ENCODE measurements at places on chromosomes 16 and 17.

DNA sequence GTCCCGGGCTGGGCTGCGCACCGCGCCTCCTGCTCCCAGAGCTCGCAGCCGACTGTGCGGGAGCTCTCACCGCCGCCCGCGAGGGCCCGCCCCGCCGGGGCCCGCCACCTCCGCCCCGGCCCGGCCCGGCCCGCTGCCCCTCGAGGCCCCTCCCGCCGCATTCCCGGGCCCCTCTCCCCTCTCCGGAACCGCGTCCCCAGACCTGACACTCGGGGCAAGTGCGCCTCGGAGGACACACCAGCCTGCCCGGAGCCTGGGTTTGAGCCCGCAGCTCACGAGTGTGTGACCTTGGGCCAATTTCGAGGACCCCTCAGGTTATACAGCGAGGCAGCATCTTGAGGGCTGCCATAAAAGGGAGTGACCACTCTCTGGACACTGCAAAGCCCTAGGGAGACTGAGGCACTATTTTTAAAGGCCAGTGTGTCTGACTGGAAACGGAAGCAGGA, 2.0 kb upstream of the GRIN2C start:
- DNase-seq = no peak

GRCh38 chr17:27449541-27449940, 6.7 kb upstream of the KSR1 start:
- no peak for DNase-seq

DNA sequence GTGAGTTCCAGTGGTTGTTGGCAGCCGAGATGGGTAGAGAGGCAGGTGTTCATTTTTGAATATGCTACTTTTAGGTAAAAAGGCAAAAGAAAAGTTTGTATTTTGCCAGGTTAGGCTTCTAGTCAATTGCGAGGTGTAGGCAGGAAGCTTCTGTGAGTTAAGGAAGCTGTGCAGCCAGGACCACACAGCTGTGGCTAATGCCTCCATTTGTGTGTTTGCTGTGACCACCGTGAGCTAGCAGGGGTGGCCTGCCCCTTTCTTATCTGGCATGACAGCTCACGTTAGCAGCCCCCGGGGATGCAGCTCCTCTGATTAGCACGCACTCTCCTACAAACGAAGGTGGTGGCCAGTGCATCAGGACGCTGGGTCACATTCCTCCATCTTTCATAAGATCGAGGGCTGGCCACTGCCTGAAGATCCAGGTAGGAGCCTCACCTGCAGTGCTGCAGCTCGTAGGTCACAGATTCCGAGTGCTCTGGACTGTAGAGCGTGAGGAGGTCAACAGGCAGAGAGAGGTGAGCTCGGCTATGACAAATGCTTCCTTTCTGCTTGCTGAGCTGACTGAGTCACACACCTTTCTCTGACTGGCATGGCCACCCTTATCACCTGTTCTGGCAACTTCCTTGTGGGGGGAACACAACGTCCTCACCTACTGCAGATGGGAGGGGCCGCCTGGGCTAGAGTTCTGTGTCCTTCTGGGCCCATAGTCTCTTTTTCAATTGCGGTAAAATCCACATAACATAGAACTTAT, 244.4 kb downstream of the HS3ST3B1 start:
- DNase-seq = no peak

DNA sequence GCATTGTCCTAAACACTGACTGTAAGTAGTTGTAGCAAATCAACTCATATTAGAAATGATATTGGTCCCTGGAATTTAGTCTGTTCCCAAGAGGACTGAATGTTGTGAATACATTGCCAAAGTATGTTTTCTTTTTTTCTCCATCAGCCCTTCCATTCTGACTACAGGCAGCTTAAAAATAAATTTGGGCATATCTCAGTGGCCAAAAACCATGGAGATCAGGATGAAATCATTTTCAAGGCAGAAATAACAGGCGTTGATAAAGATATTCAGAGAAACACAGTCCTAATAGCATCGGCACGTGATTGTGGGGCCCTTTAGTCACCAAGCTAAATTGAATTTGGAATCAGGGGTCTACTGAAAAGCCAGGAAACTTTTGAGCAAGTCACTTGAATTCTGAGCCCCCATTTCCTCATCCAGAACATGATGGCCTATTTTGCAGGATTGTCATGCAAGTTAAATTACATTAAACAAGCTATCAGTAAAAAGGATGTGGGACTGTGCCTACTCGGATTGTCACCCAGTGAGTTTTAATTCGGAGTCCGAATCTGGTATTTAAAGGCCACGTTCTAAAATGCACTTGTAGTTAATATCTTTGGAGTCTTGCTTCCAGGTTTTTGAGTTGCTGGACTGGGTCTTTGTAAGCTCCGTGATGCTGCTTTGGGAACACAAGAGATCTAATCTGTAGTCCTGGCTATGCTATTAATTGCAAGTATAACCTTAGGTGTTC, 17.1 kb downstream of the HLF start:
- DNase-seq = no peak

- no peak for DNase-seq
These were observed 180.8 kb downstream of the XYLT1 start for GRCh38 chr16:17289674-17290635.

GRCh38 chr17:65395924-65396323, 165.5 kb downstream of the AXIN2 start:
- DNase-seq = no peak

DNA sequence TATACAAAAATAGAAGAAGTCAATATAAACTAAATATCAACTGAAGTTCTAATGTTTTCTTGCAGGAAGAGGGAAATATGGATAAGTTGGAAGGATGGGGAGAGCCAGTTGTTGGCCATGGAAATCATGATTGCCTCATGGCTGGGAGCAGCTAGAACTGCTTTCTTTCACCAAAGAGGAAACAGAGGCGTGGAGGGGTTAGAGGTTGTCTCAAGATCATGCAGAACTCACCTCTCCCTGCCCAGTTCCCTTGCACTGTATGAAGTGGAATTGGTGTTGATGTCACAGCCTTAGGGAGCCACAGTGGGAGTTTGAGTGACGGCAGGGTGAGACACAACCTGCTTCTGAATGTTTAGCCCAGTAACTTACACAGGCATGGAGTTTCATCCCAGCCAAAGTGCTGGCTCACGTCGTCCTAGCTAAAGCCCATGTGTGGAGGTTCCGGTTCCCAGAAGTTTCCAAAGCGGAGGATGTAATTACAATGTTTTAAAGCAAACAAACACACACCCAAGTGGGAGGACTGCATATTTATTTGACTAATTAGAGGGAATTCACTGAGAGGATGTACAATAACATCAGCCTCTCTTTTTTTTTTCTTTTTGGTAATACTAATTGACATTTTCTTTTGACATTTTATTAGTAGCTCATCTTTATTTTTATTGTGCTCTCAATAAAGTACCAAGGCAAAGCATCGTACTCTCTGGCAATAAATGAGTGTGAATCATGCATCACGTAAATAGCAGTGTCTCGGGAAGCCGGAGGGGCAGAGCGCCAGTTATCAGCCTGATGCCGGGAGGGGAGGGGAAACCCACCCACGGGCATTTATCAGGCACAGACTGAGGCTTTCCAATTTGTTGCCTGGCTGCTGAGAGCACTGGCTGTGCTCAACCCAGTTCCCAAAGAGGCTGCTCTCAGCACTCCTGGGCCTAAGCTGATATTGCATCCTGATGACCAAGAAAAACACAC, 118.7 kb upstream of the CDH5 start:
- no peak for DNase-seq

GRCh38 chr16:23893986-23894385, 58.2 kb downstream of the PRKCB start:
- DNase-seq = no peak

GRCh38 chr17:27109346-27109745, 184.6 kb upstream of the WSB1 start:
- no peak for DNase-seq

- no peak for DNase-seq
These were observed 64.3 kb downstream of the CENPV start for GRCh38 chr17:16288860-16289571.

DNA sequence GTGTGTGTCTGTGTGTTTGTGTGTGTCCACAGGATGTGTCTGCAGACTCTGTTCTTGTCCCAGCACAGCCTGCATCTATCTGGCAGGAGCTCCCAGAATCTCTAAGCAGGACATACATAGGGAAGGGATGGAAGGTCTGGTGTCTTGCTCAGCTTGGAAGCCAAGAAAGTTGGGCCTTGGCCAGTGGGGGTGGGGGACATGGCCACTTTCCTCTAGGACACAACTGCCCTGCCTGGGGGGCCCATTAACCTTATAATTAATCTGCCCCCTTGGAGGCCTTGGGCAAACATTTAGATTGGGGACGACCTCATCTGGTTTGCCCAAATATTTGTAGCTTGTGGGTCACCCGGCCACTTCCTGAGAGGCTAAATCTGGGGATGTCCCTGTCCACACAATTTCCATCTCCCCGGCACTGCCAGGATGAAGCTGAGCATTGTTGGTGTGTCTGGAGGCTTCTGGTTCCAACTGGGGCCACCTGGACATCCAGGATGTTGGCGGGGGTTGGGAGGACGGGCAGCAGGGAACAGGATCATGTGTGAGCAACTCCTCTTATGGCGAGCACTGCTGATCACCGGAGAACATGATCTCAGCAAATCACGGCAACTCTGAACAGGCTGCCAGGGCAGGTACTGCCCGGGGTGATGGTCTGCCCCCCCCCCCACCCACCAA, 17.2 kb upstream of the FOXF1 start:
- no peak for DNase-seq

DNA sequence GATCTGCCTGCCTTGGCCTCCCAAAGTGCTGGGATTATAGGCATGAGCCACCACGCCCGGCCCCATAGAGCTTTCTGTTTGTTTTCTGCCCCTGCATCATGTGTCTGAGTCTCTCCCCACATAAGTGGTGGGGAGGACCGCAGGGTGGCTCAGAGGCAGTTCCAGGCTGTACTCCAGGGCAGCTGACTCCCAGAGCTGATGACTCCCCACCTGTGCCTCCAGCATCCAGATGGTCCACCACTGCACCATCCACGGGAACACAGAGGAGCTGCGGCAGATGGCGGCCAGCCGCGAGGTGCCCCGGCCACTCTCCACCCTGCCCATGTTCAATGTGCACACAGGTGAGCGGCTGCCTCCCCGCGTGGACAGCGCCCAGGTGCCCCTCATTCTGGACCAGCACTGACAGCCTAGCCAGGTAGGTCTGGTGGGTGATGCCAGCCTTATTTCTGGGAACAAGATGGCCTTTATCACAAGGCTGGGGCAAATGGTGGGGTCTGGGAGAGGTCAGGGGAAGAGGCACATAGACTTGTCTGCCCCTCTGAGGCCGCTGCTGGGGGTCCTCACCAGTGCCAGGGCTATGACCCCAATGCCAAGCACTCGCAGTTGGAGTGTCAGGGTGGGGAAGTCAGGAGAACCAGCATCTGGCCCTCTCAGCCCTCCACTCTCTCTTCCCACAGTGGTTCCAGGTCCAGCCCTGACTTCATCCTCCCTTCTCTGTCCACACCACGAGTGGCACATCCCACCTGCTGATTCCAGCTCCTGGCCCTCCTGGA, 9.4 kb downstream of the SGCA start:
- peak; percentile 11 for DNase-seq

- no peak for DNase-seq
These were observed 4.4 kb downstream of the MVP start for GRCh38 chr16:29824589-29825144.

DNA sequence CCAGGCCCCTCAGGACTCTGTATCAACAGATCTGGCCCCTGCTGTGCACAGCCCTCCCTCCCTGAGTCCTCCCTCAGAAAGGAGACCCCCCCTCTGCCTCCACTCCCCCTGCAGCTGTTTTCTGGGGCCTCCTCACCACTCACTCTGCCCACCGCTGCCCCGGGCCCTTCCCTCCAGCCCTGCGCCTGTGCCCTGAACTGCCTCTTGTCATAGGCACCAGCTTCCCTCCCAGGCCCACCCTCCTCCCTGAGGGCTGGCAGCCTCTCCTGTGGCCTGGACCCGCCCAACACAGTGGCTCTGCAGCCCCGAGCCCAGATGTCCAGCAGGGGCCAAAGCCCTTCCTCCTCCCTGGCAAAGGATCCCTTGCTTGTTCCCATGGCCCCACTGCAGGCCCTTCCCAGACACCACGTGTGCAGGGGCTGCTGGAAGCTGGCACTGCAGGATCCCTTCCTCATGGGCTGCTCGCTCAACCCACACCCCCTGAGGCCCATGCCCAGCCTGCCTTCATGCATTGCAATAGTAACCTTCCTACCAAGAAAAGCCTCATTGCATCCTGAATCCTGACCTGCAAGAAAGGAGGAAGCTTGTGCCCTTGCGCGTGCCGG, 25.8 kb downstream of the GNPTG start:
- DNase-seq = no peak

GRCh38 chr17:1050246-1050995, 53.5 kb downstream of the TIMM22 start:
- no peak for DNase-seq

- DNase-seq = no peak
These were observed 100.3 kb downstream of the C16orf95 start for GRCh38 chr16:87216841-87217275.

DNA sequence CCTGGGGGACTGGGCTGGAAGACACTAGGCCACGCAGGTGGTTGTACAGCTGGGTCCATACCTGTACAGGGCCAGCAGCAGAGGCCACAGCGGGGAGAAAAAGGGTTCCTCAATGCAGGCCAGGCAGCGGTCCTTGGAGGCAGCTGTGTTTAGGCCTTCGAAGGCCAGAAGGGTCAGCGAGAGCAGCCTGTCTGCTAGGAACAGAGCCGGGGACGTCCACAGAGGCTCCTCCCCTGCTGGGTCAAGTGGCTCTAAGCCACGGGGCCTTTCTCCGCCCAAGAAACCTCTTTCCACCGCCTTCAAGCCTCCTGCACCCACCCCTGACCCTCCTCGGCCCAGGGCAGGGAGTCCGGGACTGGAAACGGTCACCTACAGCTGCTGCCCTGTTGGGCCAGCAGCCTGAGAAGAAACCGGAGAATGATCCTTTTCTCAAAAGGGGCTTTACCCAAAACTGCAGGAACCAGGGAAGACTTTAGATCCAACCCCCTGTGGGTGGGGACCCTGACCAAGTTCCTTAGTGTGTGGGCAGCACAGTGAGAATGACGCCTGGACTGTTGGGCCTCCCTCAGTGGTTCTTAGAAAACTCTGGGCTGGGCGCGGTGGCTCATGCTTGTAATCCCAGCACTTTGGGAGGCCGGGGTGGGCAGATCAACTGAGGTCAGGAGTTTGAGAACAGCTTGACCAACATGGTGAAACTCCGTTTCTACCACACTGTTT, 8.4 kb upstream of the SPATA2L start:
- DNase-seq = no peak

DNA sequence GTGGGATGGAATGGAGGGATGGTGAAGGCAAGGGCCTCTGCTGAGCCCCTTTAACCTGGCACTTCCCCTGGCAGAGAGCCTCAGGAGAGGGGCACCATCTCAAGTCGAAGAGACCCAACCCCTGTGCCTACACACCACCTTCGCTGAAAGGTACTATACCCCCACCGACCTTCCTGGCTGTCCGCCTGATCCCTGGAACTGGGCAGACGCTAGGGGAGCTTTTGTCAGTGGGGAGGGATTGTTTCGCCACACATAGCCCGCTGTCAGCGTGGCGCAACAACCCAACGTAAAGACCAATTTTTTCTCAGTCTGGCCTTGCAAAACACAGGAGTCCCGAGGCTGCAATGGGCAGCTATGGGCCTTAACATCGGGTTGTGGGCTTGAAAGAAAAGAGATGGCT, 3.1 kb downstream of the PPP1R1B start:
- no peak for DNase-seq
